Right forelimb (tissue), 1 donor: ENCODE measurements at places on chromosomes 7 and 10.

DNA sequence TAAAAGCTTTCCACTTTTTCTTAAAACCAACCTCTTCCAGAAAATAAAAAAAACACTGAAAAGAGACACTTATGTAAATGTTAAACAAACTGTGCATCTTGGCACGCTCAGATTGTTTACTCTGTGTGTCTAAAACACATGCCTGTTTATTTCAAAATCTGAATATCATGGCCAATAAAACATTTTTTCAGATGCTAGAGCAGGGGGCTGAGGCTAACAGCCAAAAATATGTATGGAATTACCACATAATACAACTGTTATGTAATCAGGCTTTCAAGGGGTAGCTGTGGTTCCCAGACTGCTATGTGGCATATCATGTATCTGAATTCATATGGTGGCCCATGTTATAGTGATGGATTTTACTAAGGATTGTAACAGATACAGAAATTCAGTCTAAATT is 130.4 kb downstream of the HIBADH start:
- DNase-seq, result no peak

DNA sequence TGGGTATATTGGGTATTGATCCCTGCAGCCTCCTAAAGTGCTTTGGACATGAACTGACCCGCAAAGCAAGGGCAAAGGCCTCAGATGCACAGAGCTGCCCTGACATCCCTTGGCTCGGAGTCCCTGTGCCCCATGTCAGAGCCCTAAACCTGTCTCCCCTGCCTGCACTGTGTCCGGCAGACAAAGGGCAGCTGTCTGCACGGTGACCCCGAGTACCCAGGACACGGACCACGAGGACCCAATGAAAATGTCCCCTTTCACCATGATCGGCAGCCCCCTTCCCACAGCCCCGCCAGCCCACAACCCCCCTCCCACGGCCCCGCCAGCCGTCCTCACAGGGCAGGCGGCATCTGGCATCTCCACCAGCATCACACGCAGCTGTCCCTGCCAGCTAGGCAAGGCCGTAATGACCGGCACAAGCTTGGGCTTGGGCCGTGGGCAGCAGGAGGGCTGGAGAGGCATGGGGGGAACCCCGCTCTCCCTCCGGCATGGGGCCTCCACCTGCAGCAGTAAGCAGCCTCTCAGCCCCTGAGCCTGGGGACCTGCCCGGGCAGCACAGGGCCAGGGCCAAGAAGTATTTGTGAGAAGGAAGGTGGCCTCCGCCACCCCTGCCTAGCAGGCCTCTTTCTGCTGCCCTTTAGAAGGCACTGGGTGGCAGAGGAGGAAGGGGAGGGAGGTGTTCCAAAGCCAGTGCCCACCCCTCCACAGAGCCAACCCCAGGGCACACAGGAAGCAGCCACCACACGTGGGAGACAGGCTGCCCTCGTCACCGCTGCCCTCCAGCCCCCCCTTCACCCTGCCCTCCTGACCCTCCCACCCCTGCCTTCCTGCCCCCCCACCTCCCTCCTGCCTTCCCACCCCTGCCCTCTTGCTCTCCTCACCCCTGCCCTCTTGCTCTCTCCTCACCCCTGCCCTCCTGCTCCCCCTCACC is 10.1 kb downstream of the NUDT1 start:
- no peak for DNase-seq

GRCh38 chr10:83476211-83476610 is 663.1 kb upstream of the GHITM start:
- no peak for DNase-seq

DNA sequence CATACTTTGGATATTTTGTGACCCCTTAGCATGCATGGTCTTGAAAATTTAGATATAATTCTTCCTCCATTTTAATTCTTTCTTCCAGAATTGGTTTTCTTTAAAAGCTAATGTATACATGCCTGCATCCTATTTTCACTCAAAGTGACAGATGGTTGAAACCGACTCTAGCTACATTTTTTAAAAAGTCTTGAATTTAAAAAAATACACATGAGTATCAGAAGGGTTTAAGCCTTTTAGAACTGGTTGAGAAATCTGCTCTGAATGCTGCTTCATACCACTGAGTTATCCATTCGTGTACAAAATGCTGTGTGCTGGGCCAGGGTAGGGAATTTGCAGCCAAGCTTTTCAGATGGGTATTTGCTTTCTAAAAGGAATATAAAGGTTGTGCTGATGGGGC is 16.5 kb downstream of the DYNC1I1 start:
- DNase-seq, result no peak

DNA sequence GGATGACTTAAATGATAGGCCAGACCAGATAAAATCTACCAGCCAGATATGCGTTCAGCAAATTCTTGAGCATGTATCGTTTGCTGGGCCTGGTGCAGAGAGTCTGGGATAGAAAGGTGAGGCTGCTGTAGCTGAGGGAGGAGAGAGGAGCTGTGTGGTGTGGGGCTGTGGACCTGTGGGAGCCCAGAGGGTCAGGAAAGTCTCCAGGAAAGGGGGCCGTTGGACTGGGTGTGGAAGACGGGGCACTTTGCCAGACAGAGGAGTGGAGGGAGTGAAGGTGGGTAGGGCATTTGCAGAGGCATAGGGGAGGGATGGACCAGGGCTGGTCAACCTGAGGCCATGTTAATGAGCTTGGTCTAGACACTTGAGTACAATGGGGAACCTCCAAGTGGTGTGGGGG is 124.7 kb upstream of the UNC5B start:
- peak; percentile 41 for DNase-seq

DNA sequence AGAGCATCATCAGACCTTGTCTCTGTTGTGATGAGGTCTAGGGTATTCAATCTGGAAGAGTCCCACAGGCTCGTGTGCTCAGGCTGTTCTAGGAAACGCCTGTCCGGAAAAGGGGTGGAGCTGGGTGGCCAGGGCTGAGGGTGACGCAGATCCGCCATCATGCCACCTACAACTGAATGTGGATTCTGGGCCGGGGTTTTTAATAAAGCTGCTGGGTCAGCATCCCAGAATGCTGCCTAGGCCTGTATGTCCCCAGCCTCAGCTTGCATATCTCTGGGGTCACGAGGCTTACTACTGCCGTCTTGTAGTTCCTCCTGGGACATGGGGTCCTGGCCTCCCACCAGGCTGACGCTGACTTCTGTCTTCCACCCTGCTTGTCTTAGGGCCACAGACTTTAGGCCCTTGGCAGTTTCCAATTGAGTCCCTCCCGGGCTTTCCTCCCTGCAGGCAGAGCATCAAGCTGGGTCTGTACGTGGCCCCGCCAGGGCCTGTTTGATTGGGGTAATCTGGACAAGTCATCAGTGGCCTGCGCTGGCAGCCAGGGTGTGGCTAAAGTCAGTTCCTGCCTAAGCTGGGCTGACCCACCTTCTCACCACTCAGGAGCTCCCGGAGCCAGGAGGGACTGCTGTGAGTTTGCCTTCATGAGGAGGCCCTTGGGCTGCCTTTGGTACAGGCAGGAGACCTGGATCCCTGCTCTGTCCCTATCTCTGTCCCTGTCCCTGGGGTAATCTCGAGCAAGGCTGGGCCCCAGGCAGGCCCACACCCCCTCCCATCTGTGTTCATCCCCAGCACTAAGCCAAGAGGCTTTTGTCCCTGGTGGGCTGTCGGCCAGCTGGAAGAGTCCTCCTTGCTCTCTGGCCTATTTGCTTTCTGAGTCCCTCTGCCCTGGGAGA is 79.9 kb downstream of the ZMIZ1 start:
- no peak for DNase-seq

DNA sequence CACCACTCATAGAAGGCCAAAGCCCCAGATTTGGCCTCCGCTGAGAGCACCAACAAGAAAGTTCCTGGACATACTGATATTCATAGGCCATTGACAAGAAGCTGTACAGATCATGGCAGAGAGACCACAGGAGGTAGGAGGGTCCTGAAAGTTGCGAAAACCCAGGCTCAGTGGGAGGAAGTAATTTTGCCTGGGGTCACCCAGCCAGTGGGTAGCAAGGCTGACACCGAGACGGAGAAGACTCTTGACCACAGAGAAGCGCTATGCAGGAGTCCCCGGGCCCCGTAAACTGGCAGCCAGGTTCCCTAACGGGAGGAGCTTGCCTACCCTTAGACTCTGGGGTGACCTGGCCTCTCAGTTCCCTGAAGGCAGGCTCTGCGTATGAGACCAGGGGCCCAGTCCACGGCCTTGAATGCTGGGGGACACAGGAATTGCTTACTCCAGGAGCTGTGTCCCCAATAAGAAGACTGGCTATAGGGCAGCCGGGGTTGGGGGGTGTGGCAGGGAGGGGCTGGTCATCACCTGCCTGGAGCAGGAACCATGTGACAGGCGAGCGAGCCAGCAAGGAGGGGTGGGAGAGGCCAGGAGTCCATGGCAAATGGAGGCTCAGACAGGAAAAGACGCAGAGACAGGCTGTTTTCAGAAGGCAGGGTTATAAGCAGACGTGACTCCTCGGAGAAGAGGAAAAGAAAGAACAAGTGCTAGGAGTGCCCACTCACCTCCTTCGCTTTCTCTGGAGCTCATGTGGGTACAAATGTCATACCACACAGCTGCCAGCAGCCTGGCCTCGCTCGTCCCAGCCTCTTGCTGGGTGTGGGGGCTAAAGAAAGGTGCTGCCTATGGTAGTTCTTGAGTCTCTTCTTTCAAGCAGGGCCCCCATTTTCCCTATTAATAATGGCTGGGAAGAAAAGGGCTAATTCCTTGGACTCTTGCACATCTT is 24.6 kb upstream of the NPFFR1 start:
- DNase-seq, result no peak

DNA sequence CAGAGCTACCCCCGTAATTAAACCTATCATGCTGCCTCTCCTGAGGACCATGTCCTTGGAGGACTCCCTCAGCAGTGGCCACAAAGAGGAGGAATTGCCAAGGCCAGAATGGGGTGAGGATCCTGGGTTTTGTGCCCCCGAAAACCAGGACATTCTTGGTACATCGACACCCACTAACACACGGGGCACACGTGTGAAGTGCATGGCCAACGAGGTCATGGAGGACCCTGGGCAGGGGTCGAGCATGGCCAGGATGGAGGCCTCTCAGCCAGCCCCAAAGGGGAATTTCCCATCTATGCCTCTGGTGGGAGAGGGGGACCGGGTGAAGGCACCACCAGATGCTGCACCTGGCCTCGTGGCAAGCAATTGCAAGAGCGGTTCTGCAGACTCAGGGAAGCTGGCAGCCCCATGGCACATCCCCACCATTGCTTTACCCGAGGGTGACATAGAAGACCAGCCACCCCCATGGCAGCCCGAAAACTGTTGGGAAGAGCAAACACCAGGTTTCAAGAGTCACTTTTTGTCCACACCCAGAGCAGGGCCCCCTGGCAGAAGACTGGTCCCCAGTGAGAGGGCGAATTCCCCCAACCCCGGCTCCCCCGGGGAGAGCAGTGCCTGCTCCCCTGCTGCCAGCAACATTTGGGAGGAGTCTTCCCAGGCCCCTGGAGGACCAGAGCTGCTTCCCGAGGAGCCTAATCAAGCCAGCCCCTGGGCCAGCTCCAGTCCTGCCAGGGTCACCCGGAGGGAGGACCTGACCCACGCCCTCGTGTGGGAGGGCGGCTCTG is 26.4 kb downstream of the C10orf71 start:
- DNase-seq, result no peak

DNA sequence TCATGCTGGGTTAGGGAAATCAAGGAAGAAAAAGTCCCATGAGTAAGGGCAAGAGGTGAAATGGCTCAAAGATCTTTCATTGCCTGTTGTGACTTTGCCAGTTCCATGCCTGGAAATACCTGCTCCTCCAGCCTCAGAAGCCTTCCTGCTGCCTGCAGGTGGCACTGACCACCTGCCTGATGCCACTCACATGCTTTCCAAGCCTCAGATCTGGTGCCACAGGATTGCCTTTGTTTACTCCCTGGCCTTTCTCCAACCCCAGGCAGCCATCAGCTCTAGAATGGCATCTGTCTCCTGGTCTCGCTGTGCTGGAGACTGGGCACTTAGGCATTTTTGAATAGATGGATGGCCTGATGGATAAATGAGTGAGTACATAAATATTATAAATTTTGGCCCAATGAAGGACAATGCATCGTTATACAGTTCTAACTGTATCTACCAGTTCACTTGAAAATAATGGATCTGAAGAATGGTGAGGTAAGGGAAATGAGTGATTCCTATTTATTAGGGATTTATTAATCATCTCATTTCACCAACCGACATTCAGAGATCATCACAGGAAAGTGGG is 657.2 kb downstream of the INHBA start:
- no peak for DNase-seq

DNA sequence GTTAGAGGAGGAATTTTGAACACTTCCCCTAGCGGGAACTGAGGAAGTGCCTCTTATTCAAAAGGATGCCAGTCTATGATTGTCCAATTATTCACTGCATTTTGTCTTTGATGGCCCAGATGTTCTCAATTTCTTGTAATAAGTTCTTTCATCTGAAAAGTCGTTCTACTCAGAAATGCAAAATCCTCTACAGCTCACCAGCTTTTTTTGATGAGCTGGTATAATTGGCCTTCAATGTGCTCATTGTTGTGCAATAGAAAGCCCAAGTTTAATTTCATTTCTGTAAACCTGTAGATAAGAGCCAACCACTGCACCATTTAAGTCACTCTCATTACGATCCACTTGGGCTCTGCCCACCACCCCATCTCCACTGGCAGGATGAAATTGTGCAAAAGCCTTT is 978.7 kb upstream of the AUTS2 start:
- DNase-seq, result no peak

GRCh38 chr7:151010307-151011096 is 13.8 kb downstream of the ATG9B start:
- DNase-seq, result no peak

GRCh38 chr7:25075459-25075858 is 49.6 kb downstream of the CYCS start:
- DNase-seq, result no peak

DNA sequence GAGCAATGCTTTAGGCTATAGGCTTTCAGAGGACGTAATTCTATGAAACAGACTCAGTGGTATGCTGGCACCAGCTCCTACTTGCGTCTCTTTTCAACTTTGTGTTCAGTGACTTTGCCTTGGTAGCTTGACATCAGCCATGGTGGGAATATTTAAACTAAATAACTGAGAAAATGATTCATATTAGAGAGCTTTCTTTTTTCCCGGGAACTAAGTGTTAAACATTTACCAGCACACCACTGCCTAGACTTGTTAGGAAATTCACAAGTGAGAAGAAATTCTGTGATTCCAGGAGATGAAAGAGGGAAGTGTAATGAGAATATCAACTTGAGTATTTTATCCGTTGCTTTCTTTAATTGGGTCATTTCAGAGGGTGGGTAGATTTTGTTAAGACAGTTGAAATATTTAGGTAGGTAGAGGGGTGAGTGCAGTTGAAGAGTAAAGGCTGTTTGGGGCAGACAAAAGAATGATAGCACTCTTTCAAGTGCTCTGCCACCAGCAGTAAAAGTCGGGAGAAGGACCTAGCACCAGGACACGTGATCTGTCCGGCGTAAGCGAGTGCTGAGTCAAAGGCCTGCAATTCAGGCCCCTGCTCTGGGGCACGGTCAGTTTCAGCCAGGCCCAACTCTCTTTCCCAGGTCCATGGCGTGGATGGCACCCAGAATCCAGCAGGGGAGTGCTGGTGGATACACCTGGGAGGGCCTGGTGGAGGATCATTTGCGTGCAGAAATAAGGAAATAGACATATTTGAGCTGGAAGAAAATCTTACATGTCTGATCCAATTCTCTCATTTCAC is 206.3 kb downstream of the SNX10 start:
- DNase-seq, result no peak

DNA sequence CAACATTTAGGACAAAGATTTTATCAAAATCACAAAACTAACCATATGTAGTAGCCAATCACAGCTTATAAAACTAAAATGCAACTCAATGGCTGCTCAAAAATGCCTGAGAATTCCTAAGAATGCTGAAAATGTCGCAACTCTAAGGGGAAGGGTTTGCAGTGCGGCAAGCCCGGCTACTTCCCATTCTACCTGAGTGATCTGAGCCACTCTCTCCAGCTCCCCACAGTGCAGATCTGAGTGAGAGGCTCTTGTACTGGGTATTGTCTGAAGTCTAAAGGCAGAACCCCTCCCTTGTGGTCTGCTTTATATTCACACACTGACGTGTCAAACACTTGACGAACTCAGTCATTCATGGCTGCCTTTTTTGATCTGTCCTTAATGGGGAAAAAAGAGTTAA is 28.9 kb downstream of the RAB11FIP2 start:
- no peak for DNase-seq
